ENCODE measurements at places on chromosomes 7 and 10. TPM values are rescaled to one million over a fixed set of nuclear protein-coding genes. Genes with fewer than 3 reads are reported as not detected.

DNA sequence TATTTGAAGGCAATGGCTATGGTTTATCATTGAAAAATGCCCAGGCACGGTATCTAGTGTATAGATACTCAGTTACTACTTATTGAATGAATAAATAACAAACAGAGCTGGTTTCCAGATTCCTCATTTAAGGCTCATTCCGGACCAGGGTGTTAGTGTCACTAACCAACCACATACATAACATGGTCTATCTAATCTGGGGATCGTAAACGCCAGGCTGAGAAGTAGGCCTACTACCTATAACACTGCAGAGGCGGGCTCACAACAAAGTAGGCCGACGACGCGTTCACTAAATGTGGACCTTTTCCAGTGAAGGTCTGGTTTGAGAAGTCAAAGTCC is 423 bp downstream of the LSM5 start:
- H3K27me3 ChIP-seq: no peaks in the 10 kb centered on the region
- peak overlapping the region; percentile 77 for H3K4me3 ChIP-seq
- H3K4me1 ChIP-seq: peaks cover 36% of the 10 kb centered on the region
- no peak for DNase-seq
- H3K27ac ChIP-seq: peak overlapping the region; percentile 90

DNA sequence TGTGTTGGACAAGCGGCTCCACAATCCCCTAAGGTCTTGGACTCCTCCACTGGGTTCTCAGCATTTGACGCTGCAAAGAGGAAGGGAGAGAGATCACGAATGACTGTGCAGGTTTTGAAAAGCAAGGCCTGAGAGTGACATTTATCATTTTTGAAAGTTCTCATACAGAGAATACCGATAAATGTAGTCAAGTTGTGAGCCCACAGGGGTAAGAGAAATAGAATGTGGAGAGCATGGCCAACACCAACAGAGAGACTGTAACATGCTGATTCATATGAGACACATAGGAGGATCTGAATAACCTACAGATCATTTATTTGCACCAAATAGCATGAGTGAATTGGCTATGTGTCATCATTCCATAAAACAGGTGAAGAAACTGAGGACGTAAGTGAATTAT is 230.5 kb upstream of the MBL2 start:
- no peaks in the 10 kb centered on the region for H3K4me1 ChIP-seq
- no peak overlapping the region for H3K27ac ChIP-seq
- H3K27me3 ChIP-seq: no peaks in the 10 kb centered on the region

- DNase-seq: no peak
- no peaks in the 10 kb centered on the region for H3K4me1 ChIP-seq
- H3K27ac ChIP-seq: no peak overlapping the region
Measured at GRCh38 chr10:85565381-85565780, 801.2 kb downstream of the GRID1 start.

Gene SLC13A1
- total RNA-seq: not detected

GRCh38 chr10:132836248-132836831 is 50.4 kb upstream of the NKX6-2 start:
- H3K27me3 ChIP-seq: no peaks in the 10 kb centered on the region
- no peak overlapping the region for H3K4me3 ChIP-seq
- no peaks in the 10 kb centered on the region for H3K4me1 ChIP-seq
- no peak overlapping the region for H3K27ac ChIP-seq
- H3K36me3 ChIP-seq: no peaks in the 10 kb centered on the region

DNA sequence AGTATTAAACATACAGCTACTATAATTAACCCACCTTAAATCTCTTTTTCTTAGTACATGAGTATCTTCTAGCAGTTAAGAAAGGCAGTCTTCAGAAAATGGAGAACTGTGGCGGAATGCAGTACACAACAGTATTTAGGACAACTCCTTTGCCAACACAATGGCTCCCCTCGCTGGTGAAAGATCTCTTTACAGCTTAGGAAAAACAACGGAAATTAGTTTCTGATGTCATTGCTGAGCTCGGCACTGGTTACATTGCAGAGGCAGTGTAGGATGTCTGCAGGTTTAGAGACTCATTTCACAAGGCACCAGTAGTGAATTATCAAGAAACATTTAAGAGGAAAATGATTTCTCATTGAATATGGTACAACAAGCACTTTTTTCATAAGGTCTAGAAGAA is 43.4 kb downstream of the GLRX3 start:
- H3K4me1 ChIP-seq: peaks cover 23% of the 10 kb centered on the region
- no peak overlapping the region for H3K4me3 ChIP-seq
- H3K36me3 ChIP-seq: peaks cover 40% of the 10 kb centered on the region

- H3K27ac ChIP-seq: no peak overlapping the region
- peaks cover 15% of the 10 kb centered on the region for H3K4me1 ChIP-seq
- no peak overlapping the region for H3K4me3 ChIP-seq
- peaks cover 21% of the 10 kb centered on the region for H3K27me3 ChIP-seq
- DNase-seq: no peak
- H3K36me3 ChIP-seq: no peaks in the 10 kb centered on the region
Measured at GRCh38 chr10:98338318-98338717, 70.3 kb upstream of the LOXL4 start.

Gene DNAJC12
- total RNA-seq: 2.6 TPM

Gene SLC16A12
- not detected for total RNA-seq

DNA sequence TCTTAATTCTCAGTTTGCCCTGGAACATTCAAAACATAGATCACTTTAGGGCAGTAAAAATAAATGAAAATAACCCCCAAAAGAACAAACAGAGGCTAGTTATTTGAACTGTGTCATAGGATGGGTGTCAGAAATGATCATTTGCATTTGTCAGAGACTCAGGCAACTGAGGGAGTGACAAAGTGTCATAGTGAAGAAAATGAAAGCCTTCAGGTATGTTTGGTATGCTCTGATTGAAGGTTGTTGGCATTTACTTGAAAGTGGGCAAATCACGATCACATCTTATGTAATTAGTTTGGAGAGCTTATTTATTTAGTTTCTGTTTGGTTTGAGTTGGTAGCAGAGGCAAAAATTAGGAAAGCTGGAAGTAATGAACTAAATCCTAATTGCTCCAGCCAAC is 880.9 kb downstream of the ANKRD7 start:
- H3K36me3 ChIP-seq: no peaks in the 10 kb centered on the region
- H3K27ac ChIP-seq: no peak overlapping the region
- H3K4me1 ChIP-seq: no peaks in the 10 kb centered on the region
- no peak overlapping the region for H3K4me3 ChIP-seq
- no peaks in the 10 kb centered on the region for H3K27me3 ChIP-seq
- DNase-seq: no peak

Gene ZNF365
- total RNA-seq: not detected

Gene PANK1
- total RNA-seq: 7.0 TPM

- no peak overlapping the region for H3K27ac ChIP-seq
- peaks cover 2% of the 10 kb centered on the region for H3K4me1 ChIP-seq
- H3K27me3 ChIP-seq: peaks cover 5% of the 10 kb centered on the region
- no peak for DNase-seq
- no peak overlapping the region for H3K4me3 ChIP-seq
Measured at GRCh38 chr7:129213828-129214227, 11.0 kb upstream of the AHCYL2 start.

DNA sequence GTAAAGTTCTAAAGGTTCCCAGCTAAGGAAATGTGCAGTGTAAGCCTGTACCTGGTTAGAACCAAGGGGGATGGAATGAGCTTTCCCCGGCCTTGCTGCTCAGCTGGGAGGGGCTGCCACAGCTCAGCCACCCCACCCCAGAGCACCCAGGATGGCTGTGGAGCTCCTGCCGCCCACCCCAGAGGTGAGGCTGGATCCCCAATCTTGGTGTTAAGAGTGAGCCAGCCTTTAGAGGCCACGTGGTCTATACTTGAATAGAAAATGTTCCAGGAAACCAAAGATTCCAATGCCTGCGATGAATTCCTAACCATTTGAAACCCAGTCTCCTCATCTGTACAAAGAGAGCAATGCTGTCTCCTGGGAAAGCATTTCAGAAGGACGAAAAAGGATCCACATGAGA is 16.5 kb downstream of the DIP2C start:
- no peak overlapping the region for H3K4me3 ChIP-seq
- DNase-seq: no peak
- no peak overlapping the region for H3K27ac ChIP-seq
- H3K27me3 ChIP-seq: peaks cover 7% of the 10 kb centered on the region
- H3K4me1 ChIP-seq: peaks cover 9% of the 10 kb centered on the region
- no peaks in the 10 kb centered on the region for H3K36me3 ChIP-seq

DNA sequence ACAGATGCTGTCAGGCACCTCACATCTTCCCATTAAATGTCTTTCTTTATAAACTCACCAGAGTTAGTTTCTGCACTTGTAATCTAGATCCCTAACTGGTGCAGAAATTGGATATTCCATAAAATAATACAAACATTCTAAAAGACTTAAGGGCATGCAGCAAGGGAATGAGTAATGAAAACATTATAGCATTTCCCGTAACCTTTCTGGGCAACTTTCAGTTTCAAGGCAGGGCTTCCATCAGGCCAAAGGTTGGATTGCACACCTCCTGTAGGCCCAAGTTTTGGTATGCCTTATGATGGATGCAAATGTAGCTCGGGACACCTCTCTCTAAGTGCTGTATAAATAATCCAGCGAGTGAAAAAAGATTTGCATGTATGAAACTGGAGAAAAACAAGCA is 129.9 kb upstream of the LYZL2 start:
- H3K36me3 ChIP-seq: peaks cover 9% of the 10 kb centered on the region
- peaks cover 26% of the 10 kb centered on the region for H3K4me1 ChIP-seq
- no peak overlapping the region for H3K4me3 ChIP-seq
- H3K27me3 ChIP-seq: no peaks in the 10 kb centered on the region

Gene P4HA1
- total RNA-seq: 38.9 TPM

- H3K4me1 ChIP-seq: no peaks in the 10 kb centered on the region
- no peak for DNase-seq
- no peaks in the 10 kb centered on the region for H3K27me3 ChIP-seq
- H3K4me3 ChIP-seq: no peak overlapping the region
Measured at GRCh38 chr7:94834359-94834758, 73.0 kb upstream of the PPP1R9A start.

DNA sequence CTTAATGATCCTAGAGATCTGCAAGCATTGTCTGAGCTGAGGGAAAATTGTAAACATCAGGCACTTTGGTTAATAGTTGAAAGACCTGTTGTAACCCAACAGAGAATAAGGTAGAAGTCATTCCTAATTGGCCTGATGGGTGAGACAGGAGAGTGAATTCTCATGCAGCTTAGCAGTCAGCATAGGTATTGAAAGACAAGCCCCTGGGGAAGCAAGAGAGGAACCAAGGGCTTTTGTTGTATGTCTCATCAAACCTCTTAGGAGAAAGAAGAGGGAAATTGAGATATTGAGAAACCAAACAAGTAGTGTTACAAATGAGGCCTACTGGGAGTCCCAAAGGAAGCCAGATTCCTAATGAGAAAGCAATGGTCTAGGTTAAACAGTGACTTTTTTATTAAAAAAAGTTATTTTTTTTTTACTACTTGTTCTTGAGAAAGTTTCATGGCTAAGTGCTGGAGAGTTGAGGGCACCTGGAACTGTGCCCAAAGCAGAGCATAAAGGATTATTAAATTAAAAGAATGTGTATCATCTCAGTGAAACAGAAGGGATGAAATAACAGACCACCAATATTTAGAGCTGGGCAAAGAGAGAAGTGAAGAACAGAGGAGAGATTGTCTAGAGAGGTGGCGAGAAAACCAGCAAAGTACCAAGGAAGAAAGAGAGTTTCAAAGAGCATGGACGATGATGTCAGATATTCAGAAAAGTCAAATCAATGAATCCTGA is 168.9 kb downstream of the CDK14 start:
- H3K27ac ChIP-seq: no peak overlapping the region
- H3K27me3 ChIP-seq: no peaks in the 10 kb centered on the region
- H3K36me3 ChIP-seq: no peaks in the 10 kb centered on the region
- H3K4me3 ChIP-seq: no peak overlapping the region

Gene GPR146
- 2.7 TPM for total RNA-seq

- no peaks in the 10 kb centered on the region for H3K36me3 ChIP-seq
- no peak for DNase-seq
- H3K27me3 ChIP-seq: no peaks in the 10 kb centered on the region
- no peak overlapping the region for H3K27ac ChIP-seq
Measured at GRCh38 chr10:34967335-34967880, 122.7 kb downstream of the CUL2 start.

DNA sequence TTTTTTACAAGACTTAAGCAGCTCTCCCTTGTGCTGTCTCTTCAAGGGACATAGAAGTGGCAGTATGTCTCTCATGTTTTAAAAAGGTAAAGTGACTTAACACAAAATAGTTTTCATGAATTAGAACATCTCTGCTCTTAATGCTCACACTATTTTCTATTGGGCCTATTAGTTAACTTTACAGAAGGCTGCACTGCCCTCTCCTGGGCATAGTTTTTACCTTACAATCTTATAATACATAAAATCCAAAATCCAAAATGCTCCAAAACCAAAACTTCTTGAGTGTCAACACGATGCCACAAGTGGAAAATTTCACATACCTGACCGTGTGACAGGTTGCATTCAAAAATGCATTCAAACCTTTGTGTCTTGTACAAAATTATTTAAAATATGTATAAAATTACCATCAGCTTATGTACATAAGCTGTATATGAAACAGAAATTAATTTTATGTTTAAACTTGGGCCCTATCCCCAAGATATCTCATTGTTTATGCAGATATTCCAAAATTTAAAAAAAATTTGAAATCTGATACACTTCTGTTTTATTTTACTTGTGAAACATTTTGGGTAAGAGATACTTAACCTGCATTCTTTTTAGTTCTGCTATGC is 25.8 kb downstream of the TES start:
- no peak overlapping the region for H3K4me3 ChIP-seq
- H3K27me3 ChIP-seq: no peaks in the 10 kb centered on the region
- peaks cover 30% of the 10 kb centered on the region for H3K36me3 ChIP-seq
- DNase-seq: peak; percentile 67
- no peak overlapping the region for H3K27ac ChIP-seq

- no peak overlapping the region for H3K27ac ChIP-seq
- no peak overlapping the region for H3K4me3 ChIP-seq
- peaks cover 32% of the 10 kb centered on the region for H3K4me1 ChIP-seq
- no peaks in the 10 kb centered on the region for H3K36me3 ChIP-seq
- no peak for DNase-seq
Measured at GRCh38 chr10:47381427-47382379, 2.4 kb downstream of the ZNF488 start.

- DNase-seq: no peak
- H3K4me1 ChIP-seq: peaks cover 73% of the 10 kb centered on the region
- no peak overlapping the region for H3K27ac ChIP-seq
- H3K36me3 ChIP-seq: peaks cover 60% of the 10 kb centered on the region
Measured at GRCh38 chr10:22702348-22702747, 12.0 kb downstream of the PIP4K2A start.

Gene HOXA13
- not detected for total RNA-seq

Gene ETV1
- not detected for total RNA-seq

- H3K36me3 ChIP-seq: no peaks in the 10 kb centered on the region
- no peaks in the 10 kb centered on the region for H3K27me3 ChIP-seq
- DNase-seq: no peak
- H3K4me3 ChIP-seq: no peak overlapping the region
- no peak overlapping the region for H3K27ac ChIP-seq
- H3K4me1 ChIP-seq: peaks cover 6% of the 10 kb centered on the region
Measured at GRCh38 chr10:128908499-128908898, 558.5 kb upstream of the MGMT start.

DNA sequence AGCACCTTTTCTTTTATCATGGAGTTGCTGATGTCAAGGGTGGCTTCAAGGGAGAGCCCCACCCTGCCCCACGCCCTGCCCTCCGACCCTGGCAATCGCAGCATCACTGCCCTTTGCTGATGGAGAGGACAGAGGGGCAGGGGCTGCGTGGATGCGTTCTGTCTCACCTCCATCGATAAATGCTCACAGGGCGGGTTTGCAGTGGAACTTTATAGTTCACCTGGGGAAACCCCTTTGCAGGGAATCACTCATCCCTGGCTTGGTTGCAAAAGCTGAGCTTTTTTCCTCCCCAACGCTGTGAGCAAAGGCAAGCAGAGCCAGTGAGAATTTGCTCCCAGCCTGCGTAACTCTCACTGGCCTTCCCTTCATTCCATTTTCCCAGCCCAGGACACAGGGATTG is 176.8 kb downstream of the WDR37 start:
- H3K36me3 ChIP-seq: peaks cover 3% of the 10 kb centered on the region
- no peak overlapping the region for H3K27ac ChIP-seq
- DNase-seq: no peak
- H3K4me1 ChIP-seq: no peaks in the 10 kb centered on the region

Data from activated CD8-positive, alpha-beta T cell treated with anti-CD3 and anti-CD28 coated beads, Interleukin-2, amount 10 ng/mL, durations not matched to agents 7 days and 5 days (primary cell).